ENCODE measurements at places on chromosomes 2 and 18.
A peak's percentile ranks its signal among the peaks of the same experiment; 100 is the strongest.

- no peak for DNase-seq
Measured at GRCh38 chr2:190103144-190103543, 40.6 kb upstream of the MSTN start.

DNA sequence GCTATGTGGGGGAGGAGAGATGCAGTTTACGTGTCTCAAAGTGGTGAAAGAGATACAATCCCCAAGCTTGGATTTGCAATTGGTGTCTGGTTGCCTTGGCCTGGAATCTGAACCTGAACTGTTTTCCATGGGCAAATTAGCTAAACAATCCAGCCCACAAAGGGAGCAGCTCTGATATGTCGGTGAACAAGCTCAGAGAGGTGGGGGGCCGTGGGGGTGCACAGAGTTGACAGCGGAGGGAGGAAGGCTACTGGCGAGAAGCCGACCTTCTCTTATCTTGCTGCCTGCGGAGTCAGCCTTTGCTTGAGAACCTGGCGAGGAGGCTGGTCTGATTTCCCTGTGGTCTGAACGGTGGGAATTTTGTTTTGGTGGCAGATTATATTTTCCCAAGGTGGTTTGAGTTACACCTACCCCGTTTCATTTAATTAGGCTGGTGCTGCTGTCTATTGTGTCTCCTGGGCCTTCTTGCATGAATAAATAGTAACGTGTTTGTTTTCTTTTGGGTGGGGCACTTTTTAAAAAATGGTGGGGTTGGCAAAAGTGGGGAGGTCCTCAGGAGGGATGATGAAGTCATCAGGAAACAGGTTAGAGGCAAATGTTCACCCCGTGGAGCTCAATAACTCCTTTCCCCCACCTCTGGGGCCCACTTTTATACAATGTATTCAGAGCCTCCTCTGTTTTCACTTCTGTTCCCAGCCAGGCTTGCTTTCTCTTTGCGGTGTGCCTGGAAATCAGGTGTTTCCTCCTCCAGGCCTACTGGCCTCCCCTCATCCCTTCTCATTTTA is 80.9 kb upstream of the IGFBP5 start:
- no peak for DNase-seq

GRCh38 chr2:105802587-105802986 is 57.9 kb downstream of the NCK2 start:
- peak; percentile 75 for DNase-seq

GRCh38 chr2:215680605-215681598 is 245.0 kb upstream of the FN1 start:
- no peak for DNase-seq

All from natural killer cell treated with Interleukin-12 subunit alpha and Interleukin-12 subunit beta and Interleukin-15 and Interleukin-18, amount 100 ng/mL, for 72 hours (primary cell).